ENCODE measurements at places on chromosomes 1 and 21. TPM values are rescaled to one million over a fixed set of nuclear protein-coding genes. Genes with fewer than 3 reads are reported as not detected.

DNA sequence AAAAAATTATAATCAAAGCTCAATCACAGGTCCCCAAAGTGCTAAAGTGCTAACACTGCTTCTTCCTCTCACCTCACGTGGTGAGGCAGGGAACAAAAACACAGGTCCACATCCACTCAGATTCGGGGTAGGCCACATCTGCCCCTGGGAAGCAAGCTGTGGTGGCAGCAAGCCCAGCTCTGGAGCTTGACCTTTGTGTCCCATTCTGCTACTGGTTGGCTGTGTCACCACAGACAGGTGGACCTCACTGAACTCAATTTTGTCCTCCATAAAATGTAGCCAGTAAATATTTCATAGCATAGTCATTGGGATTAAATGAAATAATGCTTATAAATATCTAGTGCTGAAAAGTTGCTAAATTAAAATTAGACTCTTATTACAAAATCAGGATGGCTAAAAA is 8.5 kb downstream of the AZIN2 start:
- DNase-seq = no peak

- no peak for DNase-seq
Measured at GRCh38 chr1:67556297-67556900, 126.2 kb upstream of the SERBP1 start.

- peak; percentile 24 for DNase-seq
Measured at GRCh38 chr1:174217248-174217647, 57.9 kb downstream of the RABGAP1L start.

DNA sequence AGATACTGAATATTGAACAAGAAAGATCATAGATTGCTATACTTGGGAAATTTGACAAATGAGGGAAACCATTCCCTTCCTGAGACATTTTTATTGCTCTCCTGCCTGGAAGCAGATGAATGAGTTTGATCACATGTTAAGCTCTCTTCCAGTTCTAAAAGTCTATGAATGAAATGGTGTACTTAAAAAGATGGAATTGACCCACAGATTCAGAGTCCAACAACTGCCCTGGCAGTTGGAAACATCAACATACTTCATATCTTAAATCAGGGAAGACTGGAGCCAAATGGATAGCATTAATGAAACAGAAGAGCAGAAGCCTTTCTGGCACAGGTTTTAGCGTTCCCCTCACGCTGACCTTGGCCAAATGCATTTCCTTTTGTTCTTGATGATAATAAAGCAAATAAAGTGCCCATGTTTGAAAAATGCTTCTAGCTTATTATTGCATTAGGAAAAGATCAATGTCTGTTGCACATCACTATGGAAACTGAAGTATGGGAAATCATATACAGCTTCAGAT is 142.6 kb downstream of the ESRRG start:
- peak; percentile 17 for DNase-seq

GRCh38 chr1:198741744-198742143 is 102.9 kb downstream of the PTPRC start:
- no peak for DNase-seq

DNA sequence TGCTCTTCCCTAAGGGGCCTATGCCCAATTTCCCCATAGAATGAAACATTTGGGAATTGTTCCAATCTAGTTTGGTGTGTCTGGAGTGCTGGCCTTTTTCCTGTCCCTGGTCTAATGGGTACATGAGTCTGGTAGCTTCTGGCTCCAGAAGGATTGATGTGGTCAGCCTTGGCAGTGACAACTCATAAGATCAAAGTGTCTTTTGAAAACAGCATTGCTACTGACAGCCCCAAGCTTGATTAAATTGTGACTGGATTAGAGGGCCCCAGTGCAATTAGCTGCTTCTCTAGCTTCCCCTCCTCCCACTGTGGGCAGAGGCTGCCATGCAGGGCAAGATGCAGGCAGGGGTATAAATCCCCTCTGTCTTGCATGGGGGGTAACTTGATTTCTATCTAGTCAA is 130.9 kb downstream of the UCK2 start:
- DNase-seq = no peak

- no peak for DNase-seq
Measured at GRCh38 chr1:248696774-248697173, 5.8 kb downstream of the OR14I1 start.

GRCh38 chr1:64268653-64269557 is 65.5 kb downstream of the UBE2U start:
- DNase-seq = peak; percentile 91

DNA sequence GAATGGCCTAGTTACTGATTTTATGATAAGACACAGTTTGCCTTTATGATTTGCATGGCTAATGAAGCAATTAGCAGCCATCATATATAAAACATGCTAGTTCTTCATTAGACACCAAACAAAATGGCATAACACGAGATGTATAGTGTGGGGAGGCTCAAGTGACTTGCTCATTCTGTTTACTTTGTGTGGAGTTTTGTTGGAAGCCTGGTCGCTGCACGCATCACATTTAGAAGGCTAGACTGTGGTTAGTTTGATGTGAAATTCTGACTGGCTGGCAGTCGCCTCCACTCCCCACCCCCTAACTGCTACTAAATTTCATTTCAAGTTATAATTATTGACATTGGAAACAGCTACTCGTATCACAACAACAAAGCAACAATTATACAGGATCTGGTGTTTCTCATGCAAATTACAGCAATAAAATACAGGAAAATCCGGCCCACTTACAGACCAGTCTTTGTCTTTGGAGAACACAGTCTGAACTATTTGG is 356.1 kb downstream of the LMO4 start:
- peak; percentile 65 for DNase-seq

- no peak for DNase-seq
Measured at GRCh38 chr1:36359911-36360550, 25.7 kb downstream of the STK40 start.

DNA sequence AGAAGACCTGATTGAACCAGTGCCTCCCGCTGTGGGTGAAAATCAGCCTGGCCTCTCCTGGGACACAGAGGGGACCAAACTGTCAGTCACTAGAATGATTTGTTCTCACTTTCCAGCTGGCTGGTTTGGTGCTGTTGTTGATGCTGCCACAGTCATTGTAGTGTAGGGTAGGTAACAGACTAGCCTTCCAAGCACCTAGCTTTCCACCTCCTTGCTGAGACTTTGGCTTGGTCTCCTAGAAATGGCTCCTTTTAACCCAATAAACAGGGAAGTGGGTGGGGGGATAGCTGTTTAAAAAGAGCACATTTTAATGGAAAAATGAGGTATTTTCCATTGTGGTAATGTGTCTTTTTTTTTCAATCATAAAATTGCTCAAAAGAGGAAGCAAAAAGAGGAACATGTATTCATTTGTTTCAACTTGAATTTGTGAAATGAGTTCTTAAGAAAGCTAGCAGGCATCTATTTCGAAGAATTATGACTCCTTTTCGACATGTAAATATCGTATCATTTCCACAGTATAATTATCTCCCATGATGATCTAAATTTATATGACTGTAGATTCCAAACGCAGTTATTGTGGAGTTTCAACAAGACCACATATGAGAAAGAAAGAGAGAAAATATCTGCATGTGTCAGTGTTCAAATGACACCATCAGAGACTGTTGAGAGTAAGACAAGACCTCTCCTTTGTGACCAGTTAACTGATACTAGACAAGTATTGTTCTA is 190.1 kb downstream of the HLX start:
- peak; percentile 67 for DNase-seq

- peak; percentile 59 for DNase-seq
Measured at GRCh38 chr1:45334308-45335245, 5.4 kb upstream of the TOE1 start.

- DNase-seq = no peak
Measured at GRCh38 chr1:174988539-174988938, 11.2 kb upstream of the CACYBP start.

- DNase-seq = peak; percentile 91
Measured at GRCh38 chr1:54792686-54793282, 8.3 kb downstream of the TTC22 start.

DNA sequence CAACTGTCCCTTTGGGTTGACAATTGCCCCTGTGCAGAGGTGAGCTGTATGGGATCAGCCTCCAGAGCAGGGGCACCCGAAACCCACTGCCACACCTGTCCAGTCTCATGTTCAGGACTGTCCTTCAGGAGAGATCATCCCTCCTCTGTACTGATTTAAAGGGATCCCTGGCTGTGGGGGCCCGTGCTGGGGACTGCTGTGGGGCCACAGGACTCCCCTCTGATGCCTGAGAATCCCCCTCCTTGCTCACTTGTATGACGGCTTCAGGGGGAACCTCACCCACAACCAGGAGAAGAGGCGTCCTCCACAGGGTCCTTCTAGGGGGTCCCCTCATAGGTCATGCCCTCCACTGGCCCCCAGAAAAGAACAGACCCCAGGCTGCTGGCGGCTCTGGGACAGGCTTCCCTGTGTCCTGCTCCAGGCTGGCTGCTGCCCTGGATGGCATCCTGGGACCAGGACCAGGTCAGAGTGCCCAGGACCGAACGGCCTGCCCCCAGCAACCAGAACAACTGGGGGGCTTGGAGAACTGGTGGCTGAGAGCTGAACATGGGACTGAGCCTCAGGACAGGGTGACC is 77.5 kb upstream of the ACTRT2 start:
- no peak for DNase-seq

- DNase-seq = no peak
Measured at GRCh38 chr1:69595486-69595885, 27.8 kb downstream of the LRRC7 start.

DNA sequence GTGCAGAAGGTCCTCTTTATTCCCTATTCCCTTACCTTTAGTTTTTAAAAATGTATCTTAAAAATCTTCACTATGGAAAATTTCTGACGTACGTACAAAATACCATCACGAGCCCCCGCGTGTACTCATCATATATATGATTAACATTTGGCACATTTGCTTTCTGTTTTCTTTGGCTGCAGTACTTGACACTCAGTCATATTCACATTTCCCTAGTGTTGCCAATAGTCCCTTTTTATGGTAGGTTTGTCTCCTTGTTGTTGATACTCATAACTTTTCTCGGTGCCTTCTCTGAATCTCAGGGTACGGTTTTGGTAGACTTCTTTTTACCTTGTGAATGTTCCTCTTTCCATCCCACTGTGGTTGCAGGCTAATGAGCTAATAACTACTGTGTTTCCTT is 23.3 kb downstream of the KDM4A start:
- DNase-seq = no peak

DNA sequence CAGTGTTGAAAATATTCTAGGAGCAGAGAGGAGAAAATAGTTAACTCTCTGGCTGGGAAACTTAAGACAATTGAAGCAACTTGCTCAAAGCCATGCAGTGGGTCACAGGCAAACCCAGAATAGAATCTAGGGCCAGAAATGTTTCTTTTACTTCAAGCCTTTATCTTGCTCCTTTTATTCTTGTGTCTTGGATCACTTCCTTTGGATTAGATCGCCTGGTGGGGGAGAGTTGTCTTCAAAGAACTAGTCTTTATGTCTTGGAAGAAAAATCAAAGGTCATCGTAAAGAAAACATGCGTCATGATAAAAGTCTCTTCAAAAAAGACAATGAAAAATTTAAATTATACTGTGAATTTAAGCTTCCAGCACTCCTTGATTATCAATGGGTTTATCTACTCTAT is 493.6 kb upstream of the USP24 start:
- DNase-seq = no peak

- DNase-seq = no peak
Measured at GRCh38 chr1:235023711-235024439, 104.8 kb downstream of the TOMM20 start.

DNA sequence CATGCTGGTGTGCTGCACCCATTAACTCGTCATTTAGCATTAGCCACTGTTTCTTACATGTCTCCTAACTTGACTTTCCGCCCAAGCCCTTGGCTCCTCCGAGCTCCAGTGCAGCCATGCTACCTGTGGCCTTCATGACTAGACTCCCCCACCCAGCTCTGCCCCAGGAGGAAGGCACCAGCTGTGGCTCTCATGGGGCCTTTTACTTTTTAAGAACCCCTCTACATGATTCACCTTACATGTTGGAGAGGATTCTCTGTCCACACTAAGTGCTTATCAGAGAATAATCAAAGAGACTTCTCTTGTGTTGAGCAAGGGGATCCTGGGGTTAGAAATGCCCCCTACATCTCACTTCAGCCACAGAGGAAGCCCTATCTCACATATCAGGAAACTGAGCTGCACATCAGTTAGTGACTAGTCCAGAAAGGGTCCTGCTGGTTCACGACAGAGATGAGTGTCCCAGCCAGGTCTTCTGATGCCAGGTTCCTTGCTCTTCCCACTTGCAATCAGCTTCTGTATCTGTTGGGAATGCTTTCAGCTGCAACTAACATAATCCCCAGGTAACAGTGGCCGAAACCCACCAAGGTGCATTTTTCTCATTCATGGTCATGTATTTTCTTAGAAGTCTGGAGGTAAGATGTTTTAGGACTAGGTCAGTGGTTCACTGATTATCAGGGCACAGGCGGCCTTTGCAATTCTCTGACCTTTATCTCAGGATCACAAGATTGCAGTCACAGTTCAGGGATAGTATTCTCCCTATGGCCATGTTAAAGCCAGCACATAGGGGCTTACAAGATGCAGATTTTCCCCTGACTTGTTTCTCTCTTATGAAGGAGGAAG is 45.9 kb downstream of the KLHDC7A start:
- DNase-seq = no peak

DNA sequence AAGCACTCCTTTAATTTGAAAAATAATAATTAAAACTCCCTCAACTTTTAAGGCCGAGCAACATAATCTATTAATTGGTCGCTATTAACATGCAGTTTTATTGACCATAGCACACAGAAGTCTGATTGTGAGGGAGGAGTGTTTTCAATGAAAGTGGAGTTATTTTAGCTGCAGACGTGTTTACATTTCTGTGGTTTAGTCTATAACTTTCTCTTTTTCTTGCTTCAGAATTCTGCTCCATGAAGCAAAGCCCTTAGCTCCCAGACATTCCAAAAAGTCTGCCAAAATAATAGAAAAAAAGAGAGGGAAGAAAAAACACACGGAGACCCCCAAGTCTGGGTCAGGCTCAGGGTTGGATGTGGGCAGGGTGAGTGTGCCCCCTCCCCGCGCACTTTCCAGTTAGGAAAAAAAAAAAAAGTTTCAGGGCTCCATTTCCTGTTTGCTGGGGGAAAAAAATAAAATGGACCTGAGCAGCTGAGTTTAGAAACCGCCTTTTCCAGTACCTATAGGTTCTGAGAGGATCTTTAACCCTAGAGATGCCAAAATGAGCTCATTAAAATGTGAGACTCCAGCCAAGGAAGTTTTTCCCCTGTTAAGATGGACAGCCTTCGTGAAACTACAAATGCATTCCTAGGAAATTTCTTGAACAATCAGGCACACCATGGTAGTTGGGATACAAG is 143.7 kb upstream of the ETS2 start:
- DNase-seq = peak; percentile 43

DNA sequence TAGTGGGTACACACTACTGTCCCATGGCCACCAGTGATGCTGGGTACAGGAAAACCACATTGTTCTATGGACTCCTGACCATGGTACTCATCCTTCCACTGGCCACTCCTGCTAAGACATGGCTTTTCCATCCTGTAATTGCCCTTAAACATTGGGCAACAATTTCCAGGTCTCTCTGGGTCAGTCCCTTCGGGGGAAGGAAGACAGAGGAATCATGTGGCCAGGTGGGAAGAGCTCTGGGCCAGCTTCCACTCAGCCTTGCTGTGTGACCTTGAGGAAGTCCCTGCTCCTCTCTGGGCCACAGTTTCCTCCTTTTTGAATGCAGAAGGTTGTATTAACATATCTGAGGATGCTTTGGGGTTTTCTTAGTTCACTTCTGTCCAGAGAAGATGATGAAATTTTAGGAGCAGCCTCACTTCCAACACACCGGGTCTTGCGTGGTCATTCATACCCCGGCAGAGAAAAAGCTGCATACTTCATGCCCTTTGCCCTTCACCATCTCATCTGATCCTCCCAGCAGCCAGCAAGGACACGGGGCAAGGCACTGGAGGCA is 50.8 kb downstream of the SRRM1 start:
- no peak for DNase-seq

FAM72D gene
- polyA plus RNA-seq = 0.69 TPM

CRYZL1 gene
- 29.6 TPM for polyA plus RNA-seq

C4BPB gene
- 0.49 TPM for polyA plus RNA-seq

IVL gene
- polyA plus RNA-seq = not detected

F13B gene
- not detected for polyA plus RNA-seq

DDR2 gene
- polyA plus RNA-seq = 45.8 TPM

All from muscle of leg (tissue), 16 donors.